ENCODE measurements at places on chromosomes 11 and 22.

DNA sequence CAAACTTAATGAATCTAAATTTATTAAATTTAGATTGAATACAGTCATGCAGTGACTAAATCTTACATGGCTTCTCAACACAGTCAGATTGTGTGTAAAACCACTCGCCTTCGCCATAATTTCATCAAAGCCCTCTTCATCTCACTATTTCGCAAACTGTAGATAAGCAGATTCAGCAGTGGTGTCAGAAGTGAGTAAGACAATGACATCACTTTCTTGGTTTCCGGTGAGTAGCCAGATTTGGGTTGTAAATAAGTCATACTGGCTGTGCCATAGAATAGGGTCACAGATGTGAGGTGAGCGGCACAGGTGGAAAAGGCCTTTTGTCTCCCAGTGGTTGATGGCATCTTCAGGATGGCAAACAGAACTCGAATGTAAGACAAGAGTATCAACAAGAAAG is 3.4 kb downstream of the OR10A6 start:
- DNase-seq, result peak; percentile 66
- H3K4me3 ChIP-seq, result no peak overlapping the region
- H3K36me3 ChIP-seq, result no peaks in the 10 kb centered on the region
- H3K4me1 ChIP-seq, result no peaks in the 10 kb centered on the region
- no peak overlapping the region for H3K27ac ChIP-seq

DNA sequence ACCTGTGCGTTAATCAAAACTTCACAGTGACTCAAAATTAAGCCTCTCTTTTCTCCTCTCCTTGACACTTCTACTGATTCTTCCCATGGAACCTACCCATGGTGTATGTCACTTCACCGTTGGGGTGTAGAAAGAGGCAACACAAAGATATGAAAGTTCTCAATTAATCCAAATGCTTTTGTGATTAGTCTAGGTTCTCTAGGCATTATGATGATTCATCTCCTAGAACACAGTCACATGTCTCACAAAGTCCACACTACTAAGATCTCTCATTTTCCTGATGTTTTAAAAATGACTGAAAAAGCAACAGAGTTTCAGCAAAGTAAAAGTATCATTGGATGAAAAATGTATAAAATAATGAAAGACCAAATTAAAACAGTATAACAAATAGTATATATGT is 13.7 kb upstream of the SCGB2A2 start:
- DNase-seq, result no peak
- H3K4me1 ChIP-seq, result no peaks in the 10 kb centered on the region
- no peak overlapping the region for H3K4me3 ChIP-seq
- no peaks in the 10 kb centered on the region for H3K27me3 ChIP-seq
- no peak overlapping the region for H3K27ac ChIP-seq
- no peaks in the 10 kb centered on the region for H3K36me3 ChIP-seq

DNA sequence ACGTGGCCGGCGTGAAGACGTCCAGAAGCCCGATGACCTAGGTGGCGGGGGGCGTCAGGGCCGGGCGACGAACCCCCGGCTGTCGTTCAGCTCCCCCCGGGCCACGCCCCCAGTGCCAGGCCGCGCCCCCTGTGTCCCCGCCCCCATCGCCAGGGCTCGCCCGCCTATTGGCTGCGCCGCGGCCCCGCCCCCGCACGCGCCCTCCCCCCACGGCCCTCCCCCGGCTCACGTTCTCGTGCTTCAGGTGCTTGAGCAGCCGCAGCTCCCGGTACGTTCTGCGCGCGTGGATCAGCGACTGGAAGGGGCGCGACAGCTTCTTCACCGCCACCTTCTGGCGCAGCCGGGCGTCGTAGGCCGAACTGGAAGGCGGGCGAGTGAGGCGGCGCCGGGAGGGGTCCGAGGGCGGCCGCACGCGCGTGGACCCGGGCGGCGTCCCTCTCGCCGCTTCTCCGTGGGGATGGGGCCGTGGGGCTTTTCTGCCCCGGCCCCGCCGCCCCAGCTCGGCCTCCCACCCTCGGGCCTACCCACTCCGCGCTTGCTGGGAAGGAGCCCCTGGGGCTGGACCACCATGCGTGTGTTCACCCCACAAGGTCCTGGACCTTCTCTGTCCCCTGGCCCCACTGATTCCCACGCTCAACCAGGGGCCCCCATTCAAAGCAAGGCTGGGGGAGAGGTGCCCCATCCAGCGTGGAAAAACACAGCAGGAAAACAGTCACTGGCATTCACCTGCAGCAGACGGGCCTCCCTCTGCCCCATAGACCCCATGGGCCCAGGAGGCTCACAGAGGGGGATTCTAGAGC is 2.4 kb downstream of the MAPK11 start:
- H3K4me3 ChIP-seq, result peak overlapping the region; percentile 45
- no peak overlapping the region for H3K27ac ChIP-seq
- H3K36me3 ChIP-seq, result peaks cover 1% of the 10 kb centered on the region
- H3K4me1 ChIP-seq, result peaks cover 13% of the 10 kb centered on the region
- H3K27me3 ChIP-seq, result no peaks in the 10 kb centered on the region

GRCh38 chr11:1457856-1458255 is 28.7 kb downstream of the MOB2 start:
- DNase-seq, result no peak
- no peaks in the 10 kb centered on the region for H3K27me3 ChIP-seq
- no peaks in the 10 kb centered on the region for H3K36me3 ChIP-seq
- no peak overlapping the region for H3K4me3 ChIP-seq
- peaks cover 13% of the 10 kb centered on the region for H3K4me1 ChIP-seq

DNA sequence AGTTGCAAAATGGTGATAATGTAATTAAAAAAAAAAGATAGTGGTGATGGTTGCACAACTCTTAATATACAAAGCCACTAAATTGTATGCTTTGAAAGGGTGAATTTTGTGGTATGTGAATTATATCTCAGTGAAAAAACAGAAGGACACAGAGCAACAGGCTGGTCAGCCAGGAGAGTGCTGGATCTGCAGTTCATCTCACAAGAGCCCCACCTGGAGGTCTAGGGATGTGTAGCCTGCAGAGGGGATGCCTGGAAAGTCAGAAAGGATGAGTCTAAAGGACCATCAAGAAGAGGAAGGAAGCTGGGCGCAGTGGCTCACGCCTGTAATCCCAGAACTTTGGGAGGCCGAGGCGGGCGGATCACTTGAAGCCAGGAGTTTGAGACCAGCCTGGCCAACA is 9.0 kb downstream of the POLR3H start:
- H3K4me1 ChIP-seq, result no peaks in the 10 kb centered on the region
- H3K4me3 ChIP-seq, result no peak overlapping the region
- no peaks in the 10 kb centered on the region for H3K27me3 ChIP-seq
- H3K36me3 ChIP-seq, result peaks cover 51% of the 10 kb centered on the region
- DNase-seq, result no peak
- H3K27ac ChIP-seq, result no peak overlapping the region

Data from IMR-90 (cell line).